ENCODE measurements at places on chromosomes 6 and 20.

- no peak for DNase-seq
- H3K4me3 ChIP-seq: no peak overlapping the region
- H3K27ac ChIP-seq: no peak overlapping the region
- H3K27me3 ChIP-seq: no peaks in the 10 kb centered on the region
- peaks cover 7% of the 10 kb centered on the region for H3K36me3 ChIP-seq
Measured at GRCh38 chr6:14619419-14619781, 501.8 kb downstream of the CD83 start.

GRCh38 chr6:32852844-32853540 lies 512 bp downstream of the TAP1 start:
- no peaks in the 10 kb centered on the region for H3K27me3 ChIP-seq
- peak; percentile 66 for DNase-seq
- H3K4me3 ChIP-seq: peak overlapping the region; percentile 94
- peaks cover 73% of the 10 kb centered on the region for H3K4me1 ChIP-seq
- peak overlapping the region; percentile 99 for H3K27ac ChIP-seq
- H3K36me3 ChIP-seq: peaks cover 73% of the 10 kb centered on the region

GRCh38 chr6:37311741-37312473 lies 41.9 kb upstream of the RNF8 start:
- peaks cover 4% of the 10 kb centered on the region for H3K4me1 ChIP-seq
- H3K36me3 ChIP-seq: peaks cover 42% of the 10 kb centered on the region
- H3K4me3 ChIP-seq: no peak overlapping the region
- H3K27ac ChIP-seq: no peak overlapping the region
- DNase-seq: no peak

- H3K36me3 ChIP-seq: no peaks in the 10 kb centered on the region
- H3K4me1 ChIP-seq: no peaks in the 10 kb centered on the region
- H3K27me3 ChIP-seq: peaks cover 4% of the 10 kb centered on the region
Measured at GRCh38 chr20:11776687-11777086, 141.0 kb upstream of the BTBD3 start.

DNA sequence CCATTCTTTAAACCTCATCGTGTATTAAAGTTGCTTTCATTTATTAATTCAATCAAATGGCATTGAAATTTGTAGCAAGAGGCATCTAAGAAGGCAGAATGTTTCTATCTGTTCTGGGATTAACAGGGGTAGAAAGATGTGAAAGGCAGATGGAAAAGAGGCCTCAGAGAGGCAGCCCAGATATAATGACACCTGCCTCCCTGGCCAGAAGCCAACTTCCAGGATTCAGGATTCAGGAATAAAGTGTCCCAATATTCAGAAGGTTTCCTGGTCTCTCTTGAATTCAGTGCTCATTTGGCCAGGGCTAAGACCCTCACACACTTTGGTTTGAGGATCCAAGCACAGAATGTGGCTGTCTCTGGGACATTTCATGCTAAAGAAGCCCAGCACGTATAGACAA lies 39.9 kb downstream of the HLA-B start:
- H3K36me3 ChIP-seq: no peaks in the 10 kb centered on the region
- no peak overlapping the region for H3K27ac ChIP-seq
- peaks cover 5% of the 10 kb centered on the region for H3K27me3 ChIP-seq
- no peaks in the 10 kb centered on the region for H3K4me1 ChIP-seq

DNA sequence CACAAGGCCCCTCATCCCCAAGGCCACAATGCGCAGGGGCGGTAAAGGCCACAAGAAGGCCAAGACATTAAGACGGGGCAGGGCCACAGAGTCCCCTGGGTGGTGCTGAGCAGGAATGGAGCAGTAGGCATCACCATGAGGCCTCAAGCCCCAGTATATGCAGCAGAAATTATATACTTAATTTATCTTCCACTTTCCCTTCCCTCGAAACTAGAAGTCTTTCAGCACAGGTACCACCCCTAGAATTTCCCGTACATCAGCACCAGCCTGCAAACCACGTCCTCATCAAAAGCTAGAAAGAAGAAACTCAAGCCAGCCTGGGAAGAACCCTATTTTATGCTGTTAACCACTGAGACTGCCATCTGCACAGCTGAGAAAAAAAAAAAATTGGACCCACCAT lies 89.4 kb downstream of the PLG start:
- no peak for DNase-seq
- H3K27ac ChIP-seq: no peak overlapping the region
- no peak overlapping the region for H3K4me3 ChIP-seq
- H3K4me1 ChIP-seq: peaks cover 8% of the 10 kb centered on the region
- H3K27me3 ChIP-seq: no peaks in the 10 kb centered on the region

GRCh38 chr6:155200012-155200411 lies 63.8 kb upstream of the CLDN20 start:
- no peak for DNase-seq
- peaks cover 4% of the 10 kb centered on the region for H3K4me1 ChIP-seq
- no peak overlapping the region for H3K27ac ChIP-seq
- no peaks in the 10 kb centered on the region for H3K27me3 ChIP-seq
- H3K36me3 ChIP-seq: peaks cover 3% of the 10 kb centered on the region

- H3K27ac ChIP-seq: peak overlapping the region; percentile 22
- DNase-seq: no peak
- H3K36me3 ChIP-seq: peaks cover 27% of the 10 kb centered on the region
- peaks cover 52% of the 10 kb centered on the region for H3K4me1 ChIP-seq
- H3K4me3 ChIP-seq: no peak overlapping the region
Measured at GRCh38 chr6:111767752-111768430, 105.4 kb downstream of the FYN start.

- DNase-seq: no peak
- H3K27me3 ChIP-seq: no peaks in the 10 kb centered on the region
- no peak overlapping the region for H3K27ac ChIP-seq
Measured at GRCh38 chr6:52027699-52028098, 59.7 kb downstream of the PKHD1 start.
